ENCODE measurements at places on chromosomes 1 and 21.

DNA sequence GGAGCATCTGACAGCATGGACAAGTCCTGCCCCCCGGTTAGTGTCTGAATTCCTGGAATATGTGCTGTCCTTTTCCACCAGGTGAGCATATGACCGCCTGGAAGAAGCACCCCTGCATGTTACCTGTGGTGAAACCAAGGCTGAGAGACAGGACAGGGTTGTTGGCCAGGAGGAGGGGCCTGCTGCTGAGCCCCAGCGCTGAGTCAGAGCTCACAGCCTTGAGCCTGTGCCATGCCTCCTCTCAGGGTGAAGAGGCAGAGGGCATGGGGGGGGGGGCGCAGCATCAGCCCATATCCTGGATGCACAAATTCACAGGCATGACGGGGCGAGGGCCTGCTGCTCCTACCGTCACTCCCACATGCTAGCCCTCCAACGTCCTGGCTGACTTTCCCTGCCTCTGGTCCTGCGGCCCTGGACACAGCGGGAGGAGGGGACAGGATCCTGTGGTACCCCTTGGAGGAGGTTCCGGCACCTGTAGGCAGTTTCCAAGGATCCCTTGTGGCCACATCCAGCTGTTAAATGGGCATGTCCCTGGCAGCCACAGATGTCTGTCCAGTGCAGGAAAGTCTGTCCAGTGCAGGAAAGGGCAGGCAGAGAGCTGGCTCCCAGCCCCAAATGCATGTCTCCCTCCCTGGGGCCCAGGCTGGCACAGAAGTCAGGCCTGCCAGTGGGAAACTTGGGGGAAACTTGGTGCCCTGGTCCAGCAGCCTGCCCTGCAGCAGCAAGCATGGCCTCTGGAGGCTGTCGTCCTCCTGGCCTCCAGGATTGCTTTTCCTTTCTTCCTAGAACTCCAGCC is 23.9 kb downstream of the TTC34 start:
- no peak for DNase-seq

- DNase-seq = no peak
These were observed 19.6 kb downstream of the NRDC start for GRCh38 chr1:51858892-51859291.

DNA sequence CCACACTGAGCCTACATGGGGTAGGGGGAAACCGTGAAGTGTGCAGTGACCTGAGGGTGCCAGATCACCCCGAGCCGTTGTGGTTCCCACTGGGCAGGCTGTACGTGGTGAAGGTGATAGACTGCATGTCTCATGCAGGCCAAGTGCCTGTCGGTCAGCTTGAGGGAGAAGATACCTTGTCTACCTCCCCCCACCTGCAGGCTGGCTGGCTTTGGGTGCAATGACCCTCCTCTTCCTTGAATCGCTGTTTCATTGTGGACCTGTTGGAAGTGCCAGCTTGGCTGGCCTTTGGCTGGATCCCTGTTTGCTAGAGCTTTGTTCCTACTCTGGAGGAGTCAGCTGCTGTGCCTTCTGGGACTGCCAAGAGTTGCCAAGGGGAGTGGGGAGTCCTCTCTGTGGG is 92.5 kb downstream of the GALNT2 start:
- no peak for DNase-seq

DNA sequence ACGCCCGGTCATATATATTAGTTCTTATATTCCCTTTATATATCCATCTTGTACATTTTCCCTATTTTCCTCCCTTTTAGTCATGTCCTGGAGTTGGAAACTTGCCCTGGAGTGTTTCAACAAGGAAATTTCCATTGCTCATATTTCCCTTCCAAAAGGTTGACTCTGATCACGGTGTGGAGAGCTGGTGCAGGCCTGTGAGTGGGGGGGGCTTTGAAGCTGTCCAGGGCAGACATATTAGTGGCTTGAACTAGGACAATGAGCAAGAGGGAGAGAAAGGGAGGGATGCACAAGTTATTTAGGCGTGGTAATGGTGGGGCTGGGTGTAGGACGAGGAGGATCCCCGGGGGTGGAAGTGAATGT is 30.4 kb upstream of the TMEM61 start:
- no peak for DNase-seq
